Amygdala (tissue), 56 donors: ENCODE measurements at places on chromosomes 3 and 15.

GRCh38 chr3:42493126-42493797 lies 9.2 kb upstream of the VIPR1 start:
- DNase-seq: no peak

DNA sequence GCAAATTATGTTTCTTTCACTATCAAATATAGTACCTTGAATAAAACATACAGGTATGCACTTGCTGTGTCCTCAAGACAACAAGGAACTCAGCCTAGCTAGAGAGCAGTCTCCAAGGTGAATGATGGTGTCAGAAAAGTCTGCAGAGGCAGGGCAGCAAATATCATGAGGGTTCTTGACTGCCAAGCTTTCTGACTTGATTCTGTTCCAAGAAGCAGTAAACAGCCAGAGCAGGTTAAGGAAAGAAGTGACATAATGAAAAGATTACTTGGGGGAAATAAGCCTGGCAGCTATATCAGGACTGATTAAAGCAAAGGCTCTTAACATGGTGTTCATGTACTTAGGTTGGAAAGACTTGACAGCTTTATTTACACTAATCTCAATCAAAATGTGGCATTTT lies 192.2 kb upstream of the GADL1 start:
- DNase-seq: no peak

GRCh38 chr15:68022061-68022460 lies 32.1 kb upstream of the PIAS1 start:
- DNase-seq: no peak

GRCh38 chr3:24968036-24968435 lies 460.0 kb upstream of the RARB start:
- DNase-seq: no peak

- DNase-seq: no peak
These were observed 195.6 kb downstream of the ZBBX start for GRCh38 chr3:167184511-167184910.
